Stimulated activated naive CD8-positive, alpha-beta T cell treated with anti-CD3 and anti-CD28 coated beads, Interleukin-15, amount 100 ng/mL, for 72 hours (primary cell): ENCODE measurements at places on chromosomes 5 and 9.
A peak's percentile ranks its signal among the peaks of the same experiment; 100 is the strongest.

DNA sequence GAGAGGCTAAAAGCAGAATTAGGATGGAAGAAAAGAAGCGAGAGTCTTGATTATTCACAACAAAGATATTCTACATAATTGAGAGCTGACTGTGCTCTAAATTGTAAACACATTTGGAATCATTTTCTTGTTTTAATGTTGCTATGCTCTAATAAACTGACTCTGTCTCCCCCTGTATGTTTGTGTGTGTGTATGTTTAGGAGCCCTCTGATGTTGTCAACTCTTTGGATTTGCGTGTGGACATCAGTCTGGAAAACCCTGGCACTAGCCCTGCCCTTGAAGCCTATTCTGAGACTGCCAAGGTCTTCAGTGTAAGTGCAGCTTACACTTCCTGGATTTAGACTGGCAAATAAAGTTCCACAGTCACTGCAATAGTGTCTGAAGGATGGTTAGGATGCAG is 37.8 kb downstream of the MOCS2 start:
- DNase-seq, result no peak

DNA sequence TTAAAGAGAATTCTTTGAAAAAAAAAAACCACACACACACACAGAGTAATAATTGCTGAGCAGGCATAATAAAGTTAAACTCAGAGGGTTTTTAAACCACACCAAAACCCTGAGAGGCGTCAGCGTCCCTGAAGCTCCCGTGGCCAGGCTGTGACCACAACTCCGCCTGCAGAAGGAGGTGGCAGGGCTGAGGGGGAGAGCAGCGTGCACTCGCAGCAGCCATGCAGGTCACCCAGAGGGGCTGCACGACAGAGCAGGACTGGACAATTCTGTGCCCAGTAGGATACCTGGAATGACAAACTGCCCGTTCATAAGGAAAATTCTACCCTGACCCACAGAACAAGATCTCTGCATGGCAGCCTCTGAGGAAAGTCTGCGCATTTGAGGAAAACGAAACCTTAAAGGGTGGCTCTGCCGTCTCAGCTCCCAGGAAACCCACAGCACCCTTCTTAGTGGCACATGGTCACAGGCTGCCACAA is 44.0 kb downstream of the ROR2 start:
- peak; percentile 62 for DNase-seq

DNA sequence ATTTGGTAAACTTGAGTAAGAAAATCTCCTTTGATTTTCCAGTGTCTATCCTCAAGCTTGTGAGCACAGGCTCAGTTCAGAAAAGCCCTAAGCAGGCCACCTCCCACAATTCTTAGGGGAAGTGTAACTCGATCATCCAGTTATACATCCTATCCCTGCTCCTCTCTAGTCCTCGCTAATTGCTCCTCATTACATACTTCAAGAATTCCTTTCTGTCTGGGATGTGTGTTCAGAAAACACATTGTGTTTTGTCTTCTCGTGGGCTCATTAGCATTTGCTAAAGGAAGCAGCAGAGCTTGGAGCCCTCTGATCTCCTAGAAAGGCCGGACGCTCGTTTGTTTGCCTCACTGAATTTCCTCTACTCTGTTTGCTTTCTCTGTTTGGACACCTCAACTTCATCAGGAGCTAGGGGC is 268.2 kb upstream of the RFX3 start:
- no peak for DNase-seq

DNA sequence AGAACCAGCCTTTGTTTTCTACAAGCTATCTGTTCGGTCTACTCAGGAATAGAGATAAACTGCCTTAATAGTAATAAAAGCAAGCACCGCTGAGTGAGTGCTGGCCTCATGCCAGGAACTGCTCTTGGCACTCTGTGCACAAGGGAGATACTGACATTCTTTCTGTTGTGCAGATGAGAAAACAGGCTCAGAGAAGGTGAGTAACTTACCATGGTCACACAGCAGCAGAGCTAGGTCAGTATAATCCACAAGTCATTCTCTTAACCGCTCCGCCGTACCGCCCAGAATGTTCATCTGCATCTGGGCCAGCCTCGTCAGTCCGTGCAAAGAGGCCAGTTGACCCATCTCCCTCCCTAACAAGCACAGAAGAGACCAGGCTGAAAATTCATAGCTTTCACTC is 27.4 kb downstream of the QRFP start:
- DNase-seq, result no peak

- no peak for DNase-seq
Measured at GRCh38 chr5:151682240-151682639, 4.5 kb downstream of the SPARC start.

- no peak for DNase-seq
Measured at GRCh38 chr5:112382886-112383285, 36.2 kb downstream of the EPB41L4A start.

DNA sequence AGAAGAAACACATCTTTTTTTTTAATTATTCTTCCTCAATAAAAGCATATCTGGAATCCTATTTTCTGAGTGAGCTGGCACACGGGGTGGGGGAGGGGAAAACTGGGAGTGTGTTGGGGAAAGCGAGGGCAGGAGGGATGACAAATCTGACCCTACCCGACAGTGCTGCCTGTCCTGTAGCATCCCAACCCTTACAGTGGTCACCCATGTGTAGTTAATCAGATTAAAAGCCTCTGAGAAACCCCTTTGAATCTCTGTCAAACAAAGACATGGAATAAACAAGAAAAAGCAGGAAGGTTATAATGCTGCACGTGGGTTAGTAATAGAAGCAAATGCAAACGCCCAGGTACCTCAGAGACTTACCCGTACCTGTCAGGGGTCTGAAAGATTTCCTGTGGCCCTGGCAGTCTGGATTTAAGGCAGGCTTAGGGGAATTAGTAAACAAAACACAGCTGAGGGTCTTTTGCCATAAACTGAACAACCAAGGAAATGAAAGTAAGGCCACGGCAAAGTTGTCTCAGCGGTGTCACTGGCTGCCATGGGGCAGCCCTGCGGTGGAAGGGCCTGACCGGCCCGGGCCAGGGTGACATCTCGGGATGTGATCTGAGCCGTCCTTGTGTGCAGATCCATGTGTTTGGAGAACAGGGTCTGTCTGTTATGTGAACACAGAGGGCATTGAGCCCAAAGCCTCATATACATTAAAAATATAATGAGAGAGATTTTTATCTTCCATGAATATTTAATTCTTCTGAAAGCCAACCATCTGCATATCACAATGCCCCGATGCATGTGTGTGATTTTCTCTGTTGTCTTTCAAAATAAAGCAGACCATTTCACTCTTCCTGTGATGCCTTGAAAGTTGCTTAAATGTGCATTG is 308.2 kb downstream of the ZNF608 start:
- no peak for DNase-seq

- DNase-seq, result no peak
Measured at GRCh38 chr9:113599646-113600022, 136.1 kb downstream of the RGS3 start.

DNA sequence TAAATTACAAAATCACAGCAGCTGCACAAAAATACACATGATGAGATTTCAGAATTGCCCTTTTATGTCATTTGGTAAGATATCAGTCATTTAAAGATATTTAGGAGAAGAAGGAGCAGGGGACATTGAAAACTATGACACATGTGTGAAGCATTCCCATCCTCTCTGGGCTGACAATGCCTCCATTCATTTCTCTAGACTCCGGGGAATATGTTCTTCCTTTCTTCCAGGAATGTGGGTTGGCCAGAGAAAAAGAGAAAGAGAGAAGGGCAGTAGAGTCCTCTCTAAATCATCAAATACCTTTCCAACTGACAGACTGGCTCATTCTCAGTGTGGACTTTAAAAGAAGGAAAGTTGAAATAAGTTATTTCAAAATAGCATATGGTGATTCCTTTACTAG is 205.6 kb upstream of the ADAMTSL1 start:
- no peak for DNase-seq
